ENCODE measurements at places on chromosomes 7 and 10.

GRCh38 chr10:30724296-30724695, 94.7 kb upstream of the LYZL2 start:
- DNase-seq, result no peak

GRCh38 chr7:102828286-102828685, 79.5 kb downstream of the FAM185A start:
- no peak for DNase-seq

DNA sequence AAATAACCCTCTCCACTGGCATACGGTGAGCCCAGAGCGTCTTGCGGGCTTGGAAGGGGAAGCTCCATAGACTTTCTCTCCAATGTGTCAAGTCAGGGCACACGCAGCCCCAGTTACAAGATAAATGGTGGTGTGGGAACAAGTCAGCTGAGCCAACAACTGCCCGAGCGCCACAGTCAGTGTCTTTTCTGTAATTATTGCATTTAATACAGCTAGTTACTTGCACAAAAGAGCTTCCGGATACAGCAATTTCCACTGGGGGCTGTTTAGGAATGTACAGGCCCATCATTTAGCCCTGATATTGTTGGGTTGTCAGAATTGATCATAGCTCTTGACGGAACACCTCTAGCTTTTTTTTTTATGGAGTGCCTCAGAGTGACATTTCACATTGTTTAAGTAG, 193.5 kb upstream of the SP8 start:
- DNase-seq, result no peak

DNA sequence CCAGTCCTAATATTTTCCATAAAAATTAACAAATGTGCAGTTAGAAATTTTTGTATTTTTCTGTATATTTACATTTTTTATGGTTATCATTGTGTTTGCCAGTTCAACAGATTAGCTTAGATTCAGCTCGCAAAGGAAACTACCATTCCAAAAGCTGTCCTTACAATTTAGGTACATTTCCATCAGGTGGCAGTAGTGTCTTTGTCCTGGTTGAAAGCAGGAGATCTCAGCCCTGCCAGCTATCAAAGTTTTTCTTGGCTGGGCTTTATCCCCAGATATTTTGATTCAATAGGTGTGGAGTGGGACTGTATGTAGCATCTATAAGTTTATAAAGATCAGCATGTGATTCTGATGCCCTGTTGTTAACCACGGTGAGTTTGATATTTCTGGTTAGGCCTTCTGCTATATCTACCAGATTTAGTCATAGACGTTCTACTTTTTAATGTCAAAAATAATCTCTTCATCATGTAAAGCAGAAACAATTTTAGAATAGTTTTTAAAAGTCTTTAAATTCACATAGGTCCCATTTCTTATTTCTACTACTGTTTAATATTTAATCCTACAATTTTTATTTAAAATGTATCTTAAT, 15.5 kb upstream of the ICA1 start:
- DNase-seq, result no peak

DNA sequence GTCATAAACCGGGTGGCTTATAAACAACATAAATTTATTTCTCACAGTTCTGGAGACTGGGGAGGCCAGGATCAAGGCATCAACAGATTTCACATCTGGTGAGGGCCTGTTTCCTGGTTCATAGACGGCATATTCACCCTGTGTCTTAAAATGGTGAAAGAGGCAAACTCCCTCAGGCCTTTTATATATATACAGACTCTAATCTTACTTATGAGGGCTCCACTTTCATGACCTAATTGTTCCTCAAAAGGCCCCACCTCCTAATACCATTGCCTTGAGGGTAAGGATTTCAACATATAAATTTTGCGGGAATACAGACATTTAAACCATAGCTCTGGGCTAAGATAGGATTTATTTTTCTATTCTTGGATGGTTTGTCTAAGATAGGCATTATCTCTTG, 187.2 kb downstream of the PPP1R3A start:
- DNase-seq, result no peak

GRCh38 chr10:78852466-78853240, 216.1 kb upstream of the ZMIZ1 start:
- no peak for DNase-seq
